ENCODE measurements at places on chromosomes 7 and 10.
A peak's percentile ranks its signal among the peaks of the same experiment; 100 is the strongest.

DNA sequence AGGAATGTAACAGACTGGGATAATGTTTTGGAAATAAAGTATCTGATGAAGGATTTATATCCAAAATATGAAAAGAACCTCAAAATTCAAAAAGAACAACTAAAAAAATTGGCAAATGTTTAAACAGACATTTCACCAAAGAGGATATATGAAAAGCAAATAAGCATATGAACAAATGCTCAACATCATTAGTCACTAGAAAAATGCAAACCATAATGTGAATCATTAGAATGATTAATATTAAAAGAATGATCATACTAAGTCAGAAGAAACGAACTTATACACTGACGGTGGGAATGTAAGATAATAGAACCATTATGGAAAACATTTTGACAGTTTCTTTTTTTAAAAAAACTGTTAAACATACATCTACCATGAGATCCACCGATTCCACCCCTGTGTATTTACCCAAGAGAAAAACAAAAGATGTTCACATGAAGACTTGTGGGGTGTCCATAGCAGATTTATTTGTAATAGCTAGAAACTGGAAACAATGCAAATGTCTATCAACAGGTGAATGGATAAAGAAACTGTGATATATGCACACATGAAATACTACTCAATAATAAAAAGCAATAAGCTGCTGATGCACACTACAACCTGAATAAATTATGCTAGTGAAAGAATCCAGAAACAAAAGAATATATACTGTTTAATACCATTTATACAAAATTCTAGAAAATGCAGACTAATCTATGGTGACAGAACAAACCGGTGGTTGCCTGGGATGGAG, 35.7 kb downstream of the PRKG1 start:
- DNase-seq: peak; percentile 65

DNA sequence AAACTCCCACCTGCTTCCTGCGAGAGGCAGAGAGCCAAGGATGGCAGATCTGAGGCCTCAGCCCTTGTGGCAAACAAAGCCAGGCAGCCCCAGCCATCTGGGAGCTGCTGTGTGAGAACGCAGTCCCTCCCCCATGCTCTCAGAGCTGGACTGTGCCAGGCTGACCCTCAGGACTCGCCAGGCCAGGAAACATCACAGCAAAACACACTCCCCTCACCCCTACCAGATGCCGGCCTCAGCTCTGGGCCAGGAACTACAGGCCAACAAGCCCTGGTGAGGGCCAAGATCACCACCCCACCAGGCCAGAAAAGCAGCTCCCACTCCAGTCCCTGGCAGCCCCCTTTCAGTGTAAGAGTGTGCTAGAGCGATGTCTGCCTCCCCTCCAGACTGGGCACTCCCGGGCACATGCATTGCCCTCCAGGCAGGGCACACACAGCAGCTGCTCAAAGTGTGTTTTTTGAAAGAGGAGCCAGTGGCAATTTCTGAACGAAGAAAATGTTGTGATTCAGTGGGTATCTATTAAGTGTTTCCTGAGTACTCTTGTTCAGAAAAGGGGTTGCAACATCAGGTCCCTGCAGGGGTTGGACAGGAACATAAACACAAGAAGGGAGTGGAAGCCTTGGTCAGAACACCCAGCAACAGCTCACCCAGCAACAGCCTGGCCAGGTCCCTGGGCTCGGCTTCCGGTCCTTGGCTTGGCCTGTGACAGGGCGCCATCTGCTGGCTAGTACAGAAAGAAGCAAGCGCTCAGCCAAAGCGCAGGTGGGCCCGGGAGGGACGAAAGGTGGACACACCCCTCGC, 18.3 kb downstream of the LRRC20 start:
- peak; percentile 74 for DNase-seq

GRCh38 chr10:59180689-59181270, 4.3 kb downstream of the PHYHIPL start:
- no peak for DNase-seq

DNA sequence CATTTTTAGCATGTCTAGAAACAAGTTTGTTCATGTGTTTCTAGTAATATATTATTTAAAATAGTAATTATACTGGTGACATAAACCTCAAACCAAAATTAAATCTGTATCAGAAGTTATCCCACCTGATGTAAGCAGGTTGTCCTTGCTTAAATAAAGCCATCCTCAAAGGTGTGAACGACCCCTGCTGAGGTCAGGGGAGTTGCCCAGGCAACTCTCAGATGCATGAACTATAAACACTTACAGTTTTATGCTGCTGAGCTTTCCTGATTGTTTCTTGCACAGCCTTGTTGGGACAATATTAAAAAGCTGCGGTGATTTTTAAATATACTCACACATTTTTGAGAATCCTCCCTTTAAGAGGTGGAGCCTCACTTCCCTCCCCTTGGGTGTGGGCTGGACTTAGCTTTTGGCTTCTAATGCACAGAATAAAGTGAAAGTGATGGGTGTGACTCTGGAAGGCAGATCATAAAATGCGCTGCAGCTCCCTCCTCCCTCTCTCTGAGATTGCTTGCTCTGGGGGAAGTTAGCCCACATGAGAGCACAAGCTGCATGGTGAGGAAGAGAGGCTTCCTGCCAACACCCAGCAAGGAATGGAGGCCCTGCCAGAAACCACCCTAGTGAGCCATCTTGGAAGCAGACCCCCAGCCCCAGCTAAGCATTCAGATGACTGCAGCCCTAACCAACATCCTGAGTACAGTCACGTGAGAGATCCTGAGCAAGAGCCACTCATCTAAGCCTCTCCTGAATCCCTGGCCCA, 152.7 kb downstream of the SKIDA1 start:
- DNase-seq: peak; percentile 82

DNA sequence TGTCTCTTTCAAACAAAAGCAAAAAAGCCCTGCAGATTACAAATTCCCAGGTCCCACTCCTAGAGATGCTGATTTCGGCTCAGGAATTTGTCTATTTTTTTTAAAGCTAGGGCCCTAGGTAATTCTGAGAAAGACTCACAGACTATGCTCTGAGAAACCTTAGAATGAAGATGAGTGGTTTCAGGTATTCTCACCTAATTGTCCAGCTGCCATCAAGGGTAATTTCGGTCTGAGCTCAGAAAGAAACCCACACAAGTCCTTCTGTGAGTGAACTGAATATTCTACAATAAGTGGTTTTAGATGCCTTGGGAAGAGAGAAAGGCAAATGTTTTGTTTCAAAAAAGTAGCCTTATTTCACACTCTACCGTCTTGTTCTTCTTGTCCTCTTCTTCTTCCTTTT, 45.7 kb downstream of the DCLRE1A start:
- DNase-seq: no peak

- DNase-seq: no peak
Measured at GRCh38 chr7:157056246-157056645, 45.8 kb upstream of the MNX1 start.

Measured in RCC 7860 (cell line).